ENCODE measurements at places on chromosomes 6 and 20.

GRCh38 chr6:49766762-49767161 lies 20.3 kb downstream of the PGK2 start:
- H3K27me3 ChIP-seq: no peaks in the 10 kb centered on the region
- no peak overlapping the region for H3K27ac ChIP-seq
- H3K36me3 ChIP-seq: no peaks in the 10 kb centered on the region
- no peaks in the 10 kb centered on the region for H3K4me1 ChIP-seq
- DNase-seq: no peak

DNA sequence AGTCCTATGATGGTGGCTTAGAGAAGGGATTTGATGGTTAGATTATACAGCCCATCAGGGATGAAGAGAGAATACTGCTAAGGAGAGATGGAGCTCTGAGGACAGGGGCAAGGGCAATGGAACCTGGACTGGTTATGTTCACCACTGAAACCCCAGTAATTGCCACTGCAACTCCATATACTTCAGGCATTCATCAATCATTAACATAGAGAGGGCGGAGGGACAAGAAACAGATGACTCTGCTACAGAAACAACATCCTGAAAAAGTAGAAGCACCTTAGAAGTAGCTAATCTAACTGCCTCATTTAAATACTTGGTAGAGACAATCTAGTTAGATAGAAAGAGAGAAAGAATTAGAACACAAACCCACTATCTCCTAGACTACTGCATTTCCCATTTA lies 89.8 kb downstream of the MDN1 start:
- DNase-seq: no peak
- no peak overlapping the region for H3K27ac ChIP-seq
- no peaks in the 10 kb centered on the region for H3K4me1 ChIP-seq
- H3K27me3 ChIP-seq: no peaks in the 10 kb centered on the region

- no peaks in the 10 kb centered on the region for H3K27me3 ChIP-seq
- H3K4me1 ChIP-seq: peaks cover 16% of the 10 kb centered on the region
- DNase-seq: no peak
- H3K4me3 ChIP-seq: no peak overlapping the region
- no peaks in the 10 kb centered on the region for H3K36me3 ChIP-seq
- H3K27ac ChIP-seq: no peak overlapping the region
These were observed 149.2 kb downstream of the JARID2 start for GRCh38 chr6:15395087-15395486.

- no peak for DNase-seq
- no peaks in the 10 kb centered on the region for H3K36me3 ChIP-seq
- no peaks in the 10 kb centered on the region for H3K27me3 ChIP-seq
- H3K4me3 ChIP-seq: no peak overlapping the region
These were observed 117.0 kb downstream of the ME1 start for GRCh38 chr6:83313882-83314281.

GRCh38 chr6:15974817-15975216 lies 154.1 kb upstream of the MYLIP start:
- H3K36me3 ChIP-seq: no peaks in the 10 kb centered on the region
- no peak overlapping the region for H3K4me3 ChIP-seq
- H3K27ac ChIP-seq: no peak overlapping the region
- DNase-seq: no peak

GRCh38 chr6:33751771-33752645 lies 5.3 kb upstream of the IP6K3 start:
- H3K4me3 ChIP-seq: no peak overlapping the region
- H3K4me1 ChIP-seq: peaks cover 41% of the 10 kb centered on the region
- no peak for DNase-seq
- H3K27ac ChIP-seq: peak overlapping the region; percentile 25
- H3K36me3 ChIP-seq: no peaks in the 10 kb centered on the region
- no peaks in the 10 kb centered on the region for H3K27me3 ChIP-seq

DNA sequence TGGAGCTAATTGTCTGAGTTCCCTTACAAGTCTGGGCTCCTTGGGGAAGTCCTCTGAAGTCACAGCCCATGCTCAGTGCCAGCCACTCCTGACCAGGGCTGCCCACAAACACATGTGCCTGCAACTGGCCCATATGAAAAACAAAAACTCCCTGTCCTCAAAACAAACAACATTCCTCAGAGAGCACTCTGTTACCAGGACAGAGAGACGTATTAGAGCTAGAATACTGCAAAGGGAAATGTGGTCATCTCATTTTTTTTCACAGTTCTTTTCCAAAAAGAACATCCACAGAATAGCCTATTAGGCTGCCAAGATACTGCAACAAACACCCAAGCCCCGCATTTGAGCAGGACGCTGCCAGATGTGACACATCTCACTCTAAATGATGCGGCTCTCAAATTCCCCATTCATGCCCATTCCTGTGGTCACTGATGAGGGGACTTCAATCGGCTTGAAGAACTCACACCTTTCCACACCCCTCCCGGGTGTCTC lies 71.1 kb downstream of the SLC22A23 start:
- H3K4me1 ChIP-seq: peaks cover 5% of the 10 kb centered on the region
- no peak overlapping the region for H3K27ac ChIP-seq
- no peak for DNase-seq
- H3K27me3 ChIP-seq: no peaks in the 10 kb centered on the region

DNA sequence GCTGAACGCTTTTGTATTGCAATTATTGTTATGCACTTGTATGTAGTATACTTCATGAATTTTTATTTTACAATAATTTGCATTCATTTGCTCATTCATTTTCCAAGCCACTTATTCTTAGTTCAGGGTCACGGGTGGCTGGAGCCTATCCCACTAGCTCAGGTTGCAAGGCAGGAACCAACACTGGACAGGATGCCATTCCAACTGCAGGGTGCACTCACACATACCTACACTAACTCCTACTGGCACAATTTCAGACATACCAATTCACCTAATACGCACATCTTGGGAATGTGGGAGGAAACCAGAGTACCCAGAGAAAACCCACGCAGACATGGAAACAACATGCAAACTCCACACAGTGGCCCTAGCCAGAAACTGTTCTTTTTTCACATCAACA lies 61.8 kb downstream of the LMBRD1 start:
- no peak for DNase-seq
- H3K27me3 ChIP-seq: no peaks in the 10 kb centered on the region
- no peaks in the 10 kb centered on the region for H3K4me1 ChIP-seq
- H3K36me3 ChIP-seq: no peaks in the 10 kb centered on the region

GRCh38 chr6:169722362-169723199 lies 1.7 kb downstream of the PHF10 start:
- no peak overlapping the region for H3K27ac ChIP-seq
- peak overlapping the region; percentile 85 for H3K4me3 ChIP-seq
- no peaks in the 10 kb centered on the region for H3K36me3 ChIP-seq
- peak; percentile 29 for DNase-seq

GRCh38 chr6:170447561-170447930 lies 105.6 kb downstream of the PSMB1 start:
- no peaks in the 10 kb centered on the region for H3K27me3 ChIP-seq
- no peak overlapping the region for H3K4me3 ChIP-seq
- H3K4me1 ChIP-seq: peaks cover 24% of the 10 kb centered on the region
- H3K36me3 ChIP-seq: no peaks in the 10 kb centered on the region

- H3K27ac ChIP-seq: no peak overlapping the region
- peak overlapping the region; percentile 72 for H3K4me3 ChIP-seq
- H3K27me3 ChIP-seq: peaks cover 34% of the 10 kb centered on the region
- no peaks in the 10 kb centered on the region for H3K36me3 ChIP-seq
These were observed 822 bp downstream of the FOXQ1 start for GRCh38 chr6:1312473-1313367.

- no peak overlapping the region for H3K4me3 ChIP-seq
- DNase-seq: no peak
- no peaks in the 10 kb centered on the region for H3K27me3 ChIP-seq
- H3K36me3 ChIP-seq: no peaks in the 10 kb centered on the region
These were observed 28.0 kb upstream of the PTGIS start for GRCh38 chr20:49595811-49596561.

DNA sequence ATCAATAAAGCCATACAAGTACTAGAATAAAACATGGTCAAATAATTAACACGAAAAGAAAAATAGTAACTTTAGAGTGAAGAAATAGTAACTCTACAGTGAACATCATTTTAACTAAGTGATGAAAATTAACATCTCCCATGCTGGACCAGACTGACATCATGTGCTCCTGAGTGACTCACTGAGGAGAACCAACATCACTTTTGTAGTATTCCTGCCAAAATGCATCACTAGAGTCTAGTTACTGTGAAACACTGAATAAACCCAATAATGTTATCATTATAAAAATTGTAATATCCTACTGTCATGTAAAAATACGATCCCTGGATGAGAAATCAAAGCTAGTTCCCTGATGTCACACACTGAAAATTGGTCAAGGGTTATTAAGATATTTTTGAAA lies 361.3 kb downstream of the CD109 start:
- no peaks in the 10 kb centered on the region for H3K27me3 ChIP-seq
- no peak for DNase-seq
- H3K27ac ChIP-seq: no peak overlapping the region
- no peaks in the 10 kb centered on the region for H3K36me3 ChIP-seq
- no peaks in the 10 kb centered on the region for H3K4me1 ChIP-seq

DNA sequence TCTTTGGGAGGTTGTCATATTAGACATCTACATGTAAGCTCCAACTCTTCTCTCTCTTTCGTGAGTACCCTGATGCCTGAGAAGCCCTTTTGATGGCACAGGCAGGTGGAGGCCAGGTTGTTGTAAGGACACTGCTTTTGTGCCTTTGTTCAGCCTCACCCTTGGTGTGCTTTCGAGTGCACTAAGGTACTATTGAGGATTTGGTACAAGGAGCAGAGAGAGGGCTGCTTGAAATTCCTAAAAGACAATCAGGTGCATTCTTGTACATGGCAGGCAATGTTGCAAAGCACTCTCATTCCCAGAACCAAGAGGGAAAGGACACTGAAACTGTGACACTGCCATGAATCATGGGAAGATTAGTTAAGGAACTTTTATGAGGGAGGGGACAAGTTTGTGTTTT lies 19.1 kb downstream of the BMP2 start:
- no peaks in the 10 kb centered on the region for H3K27me3 ChIP-seq
- no peak overlapping the region for H3K27ac ChIP-seq
- DNase-seq: no peak
- no peaks in the 10 kb centered on the region for H3K4me1 ChIP-seq
- H3K36me3 ChIP-seq: no peaks in the 10 kb centered on the region

DNA sequence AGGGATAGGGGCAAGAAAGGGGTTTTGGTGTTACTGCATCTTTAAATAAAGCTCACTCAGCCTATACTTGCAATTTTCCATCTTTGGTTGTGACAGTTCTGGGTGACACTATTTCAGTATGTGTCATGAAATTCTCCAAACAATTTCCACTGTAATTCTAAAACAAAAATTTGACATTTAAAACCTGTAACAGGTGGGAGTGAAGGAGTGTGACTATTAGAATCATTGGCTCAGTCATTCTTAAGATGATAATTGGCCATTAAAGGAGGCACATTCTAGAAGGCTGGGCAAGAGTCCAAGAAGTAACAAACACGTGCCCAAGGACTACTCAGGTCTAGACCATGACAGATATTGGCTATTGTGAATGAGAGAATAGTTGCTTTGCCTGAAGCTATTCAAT lies 153.3 kb upstream of the ARG1 start:
- H3K27ac ChIP-seq: no peak overlapping the region
- DNase-seq: no peak
- H3K36me3 ChIP-seq: no peaks in the 10 kb centered on the region
- H3K27me3 ChIP-seq: no peaks in the 10 kb centered on the region
- H3K4me3 ChIP-seq: no peak overlapping the region
- no peaks in the 10 kb centered on the region for H3K4me1 ChIP-seq

- H3K27me3 ChIP-seq: no peaks in the 10 kb centered on the region
- peaks cover 2% of the 10 kb centered on the region for H3K4me1 ChIP-seq
- no peak for DNase-seq
- H3K36me3 ChIP-seq: no peaks in the 10 kb centered on the region
- no peak overlapping the region for H3K27ac ChIP-seq
These were observed 90.6 kb downstream of the ATXN1 start for GRCh38 chr6:16670617-16671051.

DNA sequence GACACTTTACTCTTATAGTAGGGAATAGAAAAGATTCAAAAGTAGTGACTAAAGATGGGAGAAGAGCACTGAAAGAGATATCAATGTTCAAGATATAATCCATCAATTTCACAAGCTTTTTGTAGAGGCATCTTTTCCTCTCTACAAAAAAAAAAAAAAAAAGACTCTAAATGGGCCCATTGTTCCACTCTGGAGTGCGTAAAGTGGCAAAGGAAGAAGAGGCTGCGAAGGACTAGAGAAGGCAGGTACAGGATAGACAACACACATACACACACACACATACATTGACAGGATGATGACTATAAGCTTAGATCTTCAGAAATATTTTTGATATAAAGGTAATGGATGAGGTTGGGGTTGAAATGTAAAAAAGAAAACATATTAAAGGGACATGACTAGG lies 157.6 kb downstream of the HIVEP2 start:
- H3K27me3 ChIP-seq: no peaks in the 10 kb centered on the region
- H3K4me3 ChIP-seq: no peak overlapping the region
- no peak for DNase-seq
- H3K27ac ChIP-seq: no peak overlapping the region
- H3K4me1 ChIP-seq: no peaks in the 10 kb centered on the region

- H3K4me3 ChIP-seq: no peak overlapping the region
- H3K27ac ChIP-seq: no peak overlapping the region
- H3K36me3 ChIP-seq: no peaks in the 10 kb centered on the region
- no peaks in the 10 kb centered on the region for H3K27me3 ChIP-seq
These were observed 215.0 kb upstream of the RIN2 start for GRCh38 chr20:19543101-19543500.

GRCh38 chr20:2282181-2282580 lies 13.6 kb upstream of the TGM3 start:
- H3K4me3 ChIP-seq: no peak overlapping the region
- H3K27me3 ChIP-seq: peaks cover 3% of the 10 kb centered on the region
- no peaks in the 10 kb centered on the region for H3K4me1 ChIP-seq
- no peak for DNase-seq
- no peak overlapping the region for H3K27ac ChIP-seq
